CD4-positive, alpha-beta T cell treated with Interleukin-10 for 1 hour (primary cell): ENCODE measurements at places on chromosomes 13 and 19.

GRCh38 chr19:29851769-29852521 is 40.2 kb downstream of the CCNE1 start:
- DNase-seq = no peak

DNA sequence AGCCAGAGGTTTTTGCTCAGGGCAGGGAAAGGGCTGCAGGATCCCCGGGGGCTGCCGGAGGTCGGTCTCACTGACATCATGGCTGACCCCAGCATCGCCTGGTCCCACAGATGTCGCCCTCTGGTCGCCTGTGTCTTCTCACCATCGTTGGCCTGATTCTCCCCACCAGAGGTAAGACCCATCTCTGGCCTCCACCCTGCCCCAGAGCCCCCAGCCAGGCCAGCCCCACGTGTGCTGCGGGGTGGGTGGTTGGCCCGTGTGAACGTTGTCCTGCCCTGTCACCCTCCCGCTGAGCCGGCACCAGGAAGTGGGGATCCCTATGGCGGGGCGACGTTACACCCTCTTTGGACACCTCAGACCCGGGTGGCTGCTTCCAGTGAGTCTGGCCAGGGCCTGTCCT is 906 bp downstream of the FXYD5 start:
- DNase-seq = peak; percentile 29

- DNase-seq = no peak
Observed at GRCh38 chr13:74569251-74569650, 435.0 kb upstream of the KLF12 start.

GRCh38 chr19:38663156-38663651 is 15.8 kb downstream of the ACTN4 start:
- DNase-seq = no peak

GRCh38 chr19:34666200-34666957 is 10.6 kb downstream of the SCGB2B2 start:
- DNase-seq = no peak

DNA sequence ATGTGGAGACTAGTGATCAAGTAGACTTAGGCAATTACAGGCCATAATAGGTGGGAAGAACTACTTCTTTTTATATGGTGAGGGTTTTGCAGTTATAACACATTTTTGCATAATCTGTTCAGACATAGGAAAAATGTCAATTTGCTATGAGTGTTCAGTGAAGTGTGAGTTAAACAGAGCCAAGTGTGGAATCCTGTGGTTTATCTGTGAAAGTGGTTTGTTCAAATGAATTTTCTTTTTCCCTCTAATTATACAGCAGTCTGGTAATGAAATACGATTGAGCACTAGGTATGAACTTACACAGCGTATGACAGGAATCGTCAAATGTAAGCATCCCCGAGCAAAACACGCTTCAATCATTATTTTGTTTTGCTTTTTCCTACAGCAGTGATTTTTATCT is 178.3 kb downstream of the STK24 start:
- no peak for DNase-seq

DNA sequence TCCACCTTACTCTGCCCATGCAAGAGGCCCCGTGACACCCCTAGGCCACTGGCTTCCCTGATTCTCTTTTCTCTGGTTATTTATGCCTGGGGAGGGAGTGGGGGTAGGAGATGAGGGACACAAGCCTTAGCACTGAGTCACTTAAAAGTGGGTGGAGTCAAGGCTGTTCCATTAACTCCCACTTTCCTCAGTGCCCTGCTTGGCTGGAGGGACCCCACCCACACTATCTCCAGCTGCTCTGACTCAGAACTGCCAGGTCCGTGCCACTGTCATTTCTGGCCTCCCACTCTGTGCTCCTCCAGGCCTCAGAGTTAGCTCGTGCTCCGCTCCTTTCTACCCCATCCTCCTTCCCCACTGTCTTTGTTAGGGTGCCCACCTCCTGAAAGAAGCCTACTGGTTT is 113.4 kb upstream of the UQCRFS1 start:
- DNase-seq = no peak

- no peak for DNase-seq
Observed at GRCh38 chr19:51610576-51610975, 19.6 kb downstream of the SIGLEC5 start.

DNA sequence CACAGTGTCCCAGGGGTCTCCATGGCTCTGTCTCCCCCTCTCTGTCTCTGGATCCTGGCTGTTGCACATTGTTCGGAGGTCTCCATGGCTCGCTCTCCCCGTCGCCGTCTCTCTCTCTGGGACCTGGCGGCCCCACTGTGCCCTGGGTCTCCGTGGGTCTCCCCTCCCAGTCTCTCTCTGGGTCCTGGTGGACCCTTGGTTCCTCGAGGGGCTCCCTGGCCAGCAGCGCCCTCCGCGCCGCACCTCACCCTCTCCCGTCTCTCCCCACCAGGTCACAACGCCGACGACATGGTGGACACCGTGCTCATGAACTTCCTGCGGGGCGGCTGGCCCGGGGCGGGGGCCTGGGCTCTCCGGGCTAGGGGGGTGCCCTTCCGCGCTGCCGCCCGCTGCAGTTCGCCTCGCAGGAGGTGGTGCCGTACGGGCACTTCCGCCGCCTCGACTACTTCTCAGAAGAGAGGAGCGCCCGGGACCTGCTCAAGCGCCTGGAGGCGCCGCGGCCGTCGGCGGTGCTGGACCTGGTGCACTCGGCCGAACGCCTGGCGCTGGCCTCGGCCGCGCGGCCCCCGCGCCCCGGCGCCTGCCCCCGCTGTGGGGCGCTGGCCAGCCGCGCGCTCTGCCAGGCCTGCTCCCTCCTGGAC is 29.1 kb downstream of the SIGLEC5 start:
- no peak for DNase-seq

DNA sequence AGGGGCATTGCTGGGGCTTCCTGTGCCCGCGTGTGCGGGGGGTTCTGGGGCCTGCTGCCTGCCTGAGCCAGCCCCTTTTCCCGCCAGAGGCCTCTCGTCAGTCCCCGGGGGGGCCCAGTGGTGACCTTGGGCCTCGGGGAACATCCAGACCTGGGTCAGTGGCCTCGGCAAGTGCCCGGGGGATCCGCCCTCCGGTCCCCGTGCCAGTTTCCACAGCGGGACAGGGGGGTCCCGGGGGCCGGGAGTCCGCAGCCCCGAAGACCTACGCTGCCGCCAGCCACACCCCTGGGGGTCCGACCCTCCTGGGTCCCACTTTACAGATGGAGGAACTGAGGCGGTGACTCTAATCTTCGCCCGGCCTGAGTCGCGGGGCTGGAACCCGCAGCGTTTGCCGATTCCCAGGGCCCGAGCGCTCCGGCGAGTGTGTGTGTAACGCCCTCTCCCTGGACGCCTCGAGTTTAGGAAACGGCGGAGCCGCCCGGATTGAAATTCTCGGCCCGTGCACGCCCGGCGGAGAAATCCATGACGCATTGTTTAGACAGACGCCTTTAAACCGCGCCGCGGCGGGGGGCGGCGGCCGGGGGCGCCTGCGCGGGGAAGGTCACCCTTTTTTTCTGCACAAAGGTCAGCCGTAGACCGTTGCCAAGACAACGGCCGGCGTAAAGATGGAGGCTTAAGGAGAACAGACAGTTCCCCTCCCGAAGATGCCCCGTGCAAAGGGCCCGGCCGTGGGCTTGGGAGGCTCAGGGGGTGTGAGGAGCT is 39.3 kb downstream of the EFNA2 start:
- DNase-seq = peak; percentile 11

- DNase-seq = no peak
Observed at GRCh38 chr13:62093984-62094780, 678.5 kb upstream of the PCDH20 start.

DNA sequence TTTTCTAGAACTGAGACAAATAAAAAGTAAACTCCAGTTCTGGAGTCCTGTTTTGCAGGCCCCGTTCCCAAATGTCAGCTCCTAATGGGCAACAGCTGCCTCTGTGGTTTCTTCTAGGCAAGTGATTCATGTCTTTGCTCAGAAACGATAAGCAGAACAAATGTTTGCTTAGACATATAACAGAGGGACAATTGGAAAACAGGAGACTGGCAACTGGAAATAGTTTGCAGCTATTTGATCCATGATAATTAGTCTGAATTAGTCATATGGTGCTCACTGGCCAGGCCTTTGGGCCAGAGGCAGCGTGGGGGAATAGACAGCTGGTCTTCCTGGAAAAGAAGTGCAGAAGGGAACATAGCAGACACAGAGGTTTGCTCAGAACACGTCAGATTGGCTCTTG is 29.2 kb upstream of the TSHZ3 start:
- no peak for DNase-seq

GRCh38 chr19:610801-611480 is 21.3 kb downstream of the HCN2 start:
- peak; percentile 72 for DNase-seq

DNA sequence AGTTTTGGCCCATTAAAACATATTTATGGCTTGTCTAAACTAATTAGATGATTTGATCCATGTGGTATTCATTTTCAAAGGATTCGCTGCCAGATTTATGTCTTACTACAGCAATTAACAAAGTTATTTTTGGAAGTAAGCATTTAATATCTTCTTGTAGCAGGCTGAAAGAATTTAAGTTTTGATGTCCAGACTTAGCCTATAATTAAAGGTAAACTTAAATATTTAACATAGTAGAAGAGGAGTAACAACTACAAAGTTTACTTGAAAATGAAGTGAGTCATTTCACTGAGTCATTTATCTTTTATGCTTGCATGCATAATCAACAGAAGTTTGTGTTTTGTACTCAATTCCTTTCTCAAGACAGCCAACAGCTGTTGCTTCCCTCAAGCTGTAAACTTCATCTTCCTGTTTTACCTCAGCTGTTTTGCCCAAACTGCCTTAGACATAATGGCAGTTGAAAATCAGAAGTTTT is 58.1 kb downstream of the EDNRB start:
- DNase-seq = no peak

- no peak for DNase-seq
Observed at GRCh38 chr19:17775991-17776803, 18.7 kb upstream of the B3GNT3 start.

DNA sequence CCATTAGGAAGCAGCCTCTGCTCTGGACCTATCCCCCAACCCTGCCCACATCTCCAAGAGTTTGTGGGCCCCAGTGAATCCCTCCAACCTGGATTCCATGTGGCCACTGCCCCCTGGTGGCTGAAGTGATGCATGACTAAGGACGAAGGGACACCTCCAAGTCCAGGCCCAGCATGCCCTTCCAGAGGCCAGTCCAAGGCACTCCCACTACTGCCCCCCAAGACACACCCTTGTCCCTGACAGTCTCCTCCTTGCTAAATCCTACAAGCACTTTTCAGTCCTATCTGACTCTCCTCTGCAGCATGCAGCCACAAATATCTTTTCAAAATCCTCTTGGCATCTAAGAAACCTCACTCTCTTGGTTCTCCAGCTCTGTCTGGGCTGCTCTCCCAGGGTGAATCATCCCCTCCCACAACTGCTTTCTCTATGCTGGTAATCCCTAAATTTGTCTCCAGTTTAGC is 33.0 kb downstream of the DEDD2 start:
- DNase-seq = peak; percentile 71
